ENCODE measurements at places on chromosomes 12 and 14.

- no peak for DNase-seq
These were observed 423.2 kb downstream of the RERGL start for GRCh38 chr12:17666641-17667324.

GRCh38 chr14:95204705-95205104, 47.4 kb upstream of the DICER1 start:
- no peak for DNase-seq

DNA sequence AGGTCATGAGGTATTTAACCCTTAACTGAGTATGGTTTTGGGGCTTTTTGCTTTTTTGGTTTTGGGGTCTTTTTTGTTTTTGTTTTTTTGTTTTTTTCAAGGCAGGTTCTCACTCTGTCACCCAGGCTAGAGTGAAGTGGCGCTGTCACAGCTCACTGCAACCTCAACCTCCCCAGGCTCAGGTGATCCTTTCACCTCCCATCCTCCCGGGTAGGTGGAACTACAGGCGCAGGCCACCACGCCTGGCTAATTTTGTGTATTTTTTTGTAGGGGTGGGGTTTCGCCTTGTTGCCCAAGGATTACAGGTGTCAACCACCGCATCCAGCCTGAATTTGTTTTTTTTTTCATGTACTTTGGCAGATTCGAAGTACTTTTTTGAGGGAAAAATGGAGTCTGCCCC, 19.9 kb downstream of the RAP1B start:
- no peak for DNase-seq

GRCh38 chr14:71907793-71908515, 24.3 kb upstream of the RGS6 start:
- DNase-seq: no peak

DNA sequence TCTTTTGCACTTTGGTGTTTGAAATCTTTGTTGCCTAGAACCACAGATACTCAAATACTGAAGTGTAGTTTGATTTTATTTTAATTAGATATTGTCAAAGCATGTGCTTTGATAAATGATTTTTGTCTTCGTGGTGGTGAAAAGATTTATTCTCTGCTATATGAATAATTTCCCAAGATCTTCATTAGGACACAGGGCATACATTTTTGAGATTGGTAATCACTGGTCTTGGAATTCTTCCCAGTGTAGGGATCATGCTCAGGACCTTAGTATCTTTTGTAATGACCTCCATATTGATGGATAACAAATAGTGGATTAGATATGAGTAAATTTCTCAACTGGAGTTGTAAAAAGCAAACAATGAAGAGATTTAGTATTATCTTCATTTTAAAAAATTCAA, 28.2 kb downstream of the TBK1 start:
- DNase-seq: no peak

DNA sequence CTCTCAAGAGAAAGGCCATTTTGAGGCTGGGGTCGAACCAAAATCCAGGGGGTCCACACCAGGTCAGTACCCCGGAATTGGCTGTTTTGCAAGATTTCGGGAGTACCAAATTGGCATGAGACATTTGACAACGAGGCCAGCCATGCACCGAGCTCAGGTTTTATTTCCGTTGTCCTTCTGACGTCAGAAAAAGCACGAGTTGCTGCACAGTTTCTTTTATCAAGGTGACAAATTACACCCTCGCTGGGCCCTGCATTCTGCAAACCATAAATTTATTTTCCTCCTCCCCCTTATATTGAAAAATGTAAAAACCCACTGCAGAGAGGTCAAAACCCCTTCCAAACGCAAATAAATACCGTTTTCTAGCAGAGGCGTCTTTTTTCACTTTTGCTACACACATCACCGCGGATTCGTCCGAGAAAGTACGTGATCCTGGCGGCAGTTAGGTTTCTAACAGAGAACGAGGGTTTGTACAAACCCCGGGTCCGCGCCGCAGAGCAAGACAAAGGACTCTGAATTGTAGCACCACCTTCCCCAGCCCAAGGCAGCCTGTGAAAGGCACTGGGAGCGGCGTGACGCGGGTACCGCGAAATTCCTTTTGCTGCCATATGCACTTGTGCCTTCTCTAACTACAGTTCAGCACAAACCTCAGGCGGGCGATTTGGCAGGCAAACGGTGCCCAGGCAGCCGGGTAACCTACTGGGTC, 1.8 kb downstream of the SLC38A1 start:
- DNase-seq: no peak

DNA sequence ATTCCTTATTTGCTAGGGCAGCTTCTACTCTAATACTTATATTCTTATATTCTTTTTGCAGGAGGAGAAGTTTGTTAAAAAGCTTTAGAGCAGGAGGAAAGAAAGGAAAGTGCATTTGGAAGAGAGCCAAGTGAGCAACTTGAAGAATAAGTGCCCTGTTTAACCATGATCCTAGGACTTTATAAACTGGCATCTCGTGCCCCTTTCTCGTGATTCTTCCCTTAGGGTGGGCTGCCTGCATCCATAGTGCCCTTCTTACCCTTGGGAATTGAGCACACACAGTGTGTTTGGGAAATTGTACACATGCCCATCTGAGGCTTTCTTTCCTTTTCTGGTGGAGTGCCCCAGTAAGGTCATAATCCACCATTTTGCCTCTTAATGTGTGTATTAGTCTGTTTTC, 141.9 kb downstream of the NUBPL start:
- no peak for DNase-seq

Data from NT2/D1 (cell line).